ENCODE measurements at places on chromosomes 16 and 17.

- DNase-seq, result no peak
Observed at GRCh38 chr17:16887523-16888095, 84.3 kb downstream of the TNFRSF13B start.

GRCh38 chr17:32757963-32758362 lies 119.0 kb downstream of the MYO1D start:
- no peak for DNase-seq

- DNase-seq, result no peak
Observed at GRCh38 chr16:72979974-72980373, 68.0 kb downstream of the ZFHX3 start.

DNA sequence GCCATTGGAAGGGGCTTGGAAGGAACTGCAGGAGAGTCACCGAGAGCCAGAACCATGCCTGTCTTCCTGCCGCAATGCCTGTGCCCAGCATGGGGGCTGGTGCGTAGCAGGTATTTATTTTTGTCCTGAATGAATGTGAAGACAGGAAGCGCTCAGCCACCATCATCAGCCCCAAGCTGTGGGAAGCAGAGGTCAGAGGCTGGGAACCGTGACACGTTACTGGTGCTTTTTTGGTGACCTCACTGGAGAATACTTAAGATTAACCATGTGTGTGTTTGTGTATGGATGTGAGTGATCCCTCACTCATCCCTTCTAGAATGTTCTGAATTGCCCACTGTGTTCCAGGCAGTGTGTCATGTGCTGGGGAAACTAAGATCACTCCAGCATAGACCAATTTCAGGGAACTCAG lies 343.8 kb downstream of the SNX29 start:
- no peak for DNase-seq

DNA sequence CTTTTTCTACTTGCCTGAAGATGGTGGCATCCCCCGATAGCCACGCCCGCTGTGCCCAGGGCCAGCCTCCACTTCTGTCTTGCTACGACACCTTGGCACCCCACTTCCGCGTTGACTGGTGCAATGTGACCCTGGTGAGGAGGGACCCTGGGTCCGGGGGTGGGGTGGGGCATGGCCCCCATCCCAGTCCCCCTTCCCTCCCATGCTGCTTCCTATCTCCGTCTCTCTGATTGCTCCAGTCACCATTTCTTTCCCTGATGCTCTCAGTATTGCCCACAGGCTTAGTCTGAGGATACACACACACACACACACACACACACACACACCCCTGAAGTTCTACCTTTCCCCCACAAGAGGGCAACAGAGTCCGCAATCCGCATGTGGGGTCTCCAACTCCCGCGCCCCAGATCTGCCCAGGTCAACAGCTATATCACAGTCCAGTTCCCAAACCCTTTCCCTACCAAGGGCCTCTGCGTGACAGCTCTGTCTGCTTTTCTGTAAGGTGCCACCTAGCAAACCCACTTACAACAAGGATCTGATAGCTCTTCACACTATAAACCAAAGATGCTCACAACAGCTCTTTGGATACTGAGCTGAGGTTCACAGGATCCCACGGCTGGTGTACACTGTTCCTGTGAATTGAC lies 3.4 kb downstream of the SGCA start:
- peak; percentile 59 for DNase-seq
